ENCODE measurements at places on chromosomes 12 and 14.

- no peak for DNase-seq
Measured at GRCh38 chr14:33504246-33505099, 446.4 kb downstream of the EGLN3 start.

GRCh38 chr12:101832030-101832429 is 1.3 kb upstream of the GNPTAB start:
- DNase-seq, result no peak

GRCh38 chr12:57175428-57176138 is 28.2 kb upstream of the LRP1-AS start:
- DNase-seq, result peak; percentile 84

DNA sequence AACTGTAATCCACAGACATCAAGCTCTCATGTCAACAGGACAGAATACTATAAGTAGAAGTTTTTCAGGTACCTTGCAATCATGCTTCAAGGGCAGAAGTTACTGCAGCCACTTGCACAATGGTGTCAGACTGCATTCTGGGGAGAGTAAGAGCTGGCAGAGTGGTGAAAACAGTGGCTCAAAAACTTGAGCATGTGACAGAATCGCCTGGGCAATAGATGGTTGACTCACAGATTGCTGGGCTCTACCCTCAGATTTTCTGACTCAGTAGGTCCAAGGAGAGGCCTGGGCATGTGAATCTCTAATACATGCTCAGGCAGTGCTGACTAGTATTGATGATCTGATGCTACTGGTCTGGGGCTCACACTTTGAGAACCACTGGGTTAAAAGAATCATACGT is 187.8 kb downstream of the TBX5 start:
- DNase-seq, result no peak

GRCh38 chr14:101191101-101191720 is 287.7 kb upstream of the RTL1 start:
- DNase-seq, result no peak

GRCh38 chr12:62347922-62348650 is 87.9 kb downstream of the USP15 start:
- DNase-seq, result no peak

DNA sequence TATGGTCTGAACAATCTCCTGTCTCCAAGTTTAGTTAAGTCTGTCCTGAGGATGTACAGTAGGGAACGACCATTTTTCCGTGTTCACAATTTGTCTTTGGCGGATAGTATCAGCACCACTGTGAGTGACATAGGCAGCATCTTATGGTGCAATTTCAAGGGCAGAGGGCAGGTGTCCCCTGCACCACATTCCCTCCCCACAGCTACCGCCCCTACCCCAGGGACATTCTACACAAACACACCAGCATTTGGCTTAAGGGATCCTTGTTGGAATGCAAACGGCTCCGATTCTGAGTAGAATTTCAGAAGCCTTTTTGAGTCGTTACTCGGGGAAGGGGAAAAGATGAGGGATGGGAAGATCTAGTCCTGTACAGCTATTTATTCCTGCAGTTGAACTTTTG is 25.1 kb upstream of the DICER1 start:
- no peak for DNase-seq

DNA sequence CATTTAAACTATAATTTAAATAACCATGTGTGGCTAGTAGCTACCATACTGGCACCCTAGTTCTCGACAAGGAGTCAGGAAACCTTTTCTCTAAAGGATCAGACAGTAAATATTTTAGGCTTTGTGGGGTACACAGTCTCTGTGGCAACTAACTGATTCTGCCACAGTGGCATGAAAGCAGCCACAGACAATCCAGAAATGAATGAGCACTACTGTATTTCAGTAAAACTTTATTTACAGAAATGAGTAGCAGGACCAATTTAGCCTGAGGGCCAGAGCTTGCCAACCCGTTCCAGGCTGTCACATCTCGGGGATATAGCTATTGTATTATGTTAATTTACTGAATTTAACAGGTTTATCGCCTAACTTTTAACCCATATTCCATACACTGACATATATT is 278.7 kb downstream of the ITPR2 start:
- no peak for DNase-seq

- DNase-seq, result no peak
Measured at GRCh38 chr14:75968456-75968855, 13.3 kb downstream of the TGFB3 start.

DNA sequence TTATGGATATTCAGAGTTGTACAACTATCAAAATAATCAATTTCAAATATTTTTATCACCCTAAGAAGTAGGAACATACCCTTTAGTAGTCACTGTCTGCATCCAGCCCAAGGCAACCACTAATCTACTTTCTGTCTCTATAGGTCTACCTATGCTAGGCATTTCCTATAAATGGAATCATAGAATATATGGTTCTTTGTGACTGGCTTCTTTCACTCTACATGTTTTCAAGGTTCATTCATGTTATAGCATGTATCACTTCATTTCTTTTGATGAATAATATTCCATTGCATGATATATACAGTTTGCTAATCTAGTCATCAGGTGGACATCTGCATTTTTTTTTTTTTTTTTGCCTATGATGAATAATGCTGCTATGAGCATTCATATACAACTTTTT is 112.4 kb downstream of the PPP1R12A start:
- DNase-seq, result no peak

DNA sequence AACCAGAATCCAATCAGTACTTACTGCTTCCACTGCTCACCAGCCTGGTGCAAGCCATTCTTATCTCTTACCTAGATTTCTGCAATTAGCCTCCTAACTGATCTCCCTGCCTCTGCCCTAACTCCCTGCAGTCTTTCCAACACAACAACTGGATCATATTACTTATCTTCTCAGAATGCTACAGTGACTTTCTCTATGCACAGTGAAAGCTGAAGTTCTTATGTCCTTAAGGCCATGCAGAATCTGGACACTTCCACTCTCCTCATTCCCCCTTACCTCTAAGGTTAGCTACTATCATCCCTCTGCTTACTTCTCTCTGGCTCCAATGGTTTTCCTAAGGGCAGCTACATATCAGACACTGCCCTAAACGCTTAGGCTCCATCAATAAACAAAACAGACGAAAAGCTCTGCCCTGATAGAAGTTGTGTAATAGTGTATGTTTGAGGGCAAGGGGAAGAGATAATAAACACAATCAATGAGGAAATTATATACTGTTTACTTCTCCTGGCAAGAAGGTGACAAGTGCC is 4.0 kb downstream of the KTN1 start:
- no peak for DNase-seq

DNA sequence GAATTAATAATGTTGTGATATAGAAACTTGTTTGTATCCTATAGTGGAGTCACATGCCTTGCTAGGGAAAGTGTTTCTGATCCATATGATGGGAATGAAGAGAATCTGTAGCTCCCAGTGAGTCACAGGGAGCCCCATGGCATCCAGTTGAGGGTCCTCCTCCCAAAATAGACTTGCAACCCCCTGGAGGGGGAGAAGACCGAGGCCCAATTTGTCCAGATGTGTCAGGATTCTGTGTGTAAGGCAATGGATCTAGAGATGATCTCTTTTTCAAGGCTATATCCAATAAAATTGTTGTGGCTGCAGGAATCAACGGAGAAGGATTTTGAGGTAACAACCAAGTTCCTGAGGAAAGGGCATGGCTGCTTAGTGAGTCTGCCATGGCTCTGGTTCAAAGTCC is 121.8 kb downstream of the BCL11B start:
- DNase-seq, result no peak

DNA sequence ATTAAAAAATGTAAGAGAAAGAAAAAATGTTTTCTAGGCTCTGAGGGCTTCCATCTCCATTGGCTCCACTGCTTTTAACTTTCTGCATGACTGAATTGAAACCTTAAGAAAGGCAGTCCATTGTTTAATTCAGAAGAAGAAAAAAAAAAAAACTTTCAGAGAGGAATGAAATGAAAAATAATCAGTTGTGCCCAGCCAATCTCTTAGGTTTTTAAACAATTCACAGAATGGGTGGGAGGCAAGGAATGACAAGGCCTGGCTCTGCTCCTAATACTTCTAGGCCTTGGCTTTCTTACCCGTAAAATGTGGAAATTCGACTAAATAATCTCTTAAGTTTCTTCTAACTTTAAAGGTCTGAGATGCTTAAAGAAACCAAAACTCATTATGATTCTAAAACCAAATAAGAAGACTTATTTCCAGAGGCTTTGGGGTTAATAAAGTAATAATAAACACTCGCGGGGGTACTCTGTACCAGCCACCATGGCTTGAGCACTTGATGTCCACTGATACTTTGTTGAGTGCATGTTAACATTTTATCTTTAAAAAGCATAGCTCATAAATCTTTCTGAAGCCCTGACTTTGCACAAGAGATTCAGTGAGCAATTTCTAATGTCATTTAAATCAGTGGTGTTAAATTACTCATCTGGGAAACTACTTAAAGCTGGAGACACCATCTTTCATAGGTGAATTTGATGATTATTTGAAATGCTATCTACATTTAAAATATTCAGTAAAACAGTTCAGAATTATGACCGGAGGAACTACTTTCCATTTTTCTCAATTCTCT is 49.6 kb downstream of the STON2 start:
- DNase-seq, result no peak

DNA sequence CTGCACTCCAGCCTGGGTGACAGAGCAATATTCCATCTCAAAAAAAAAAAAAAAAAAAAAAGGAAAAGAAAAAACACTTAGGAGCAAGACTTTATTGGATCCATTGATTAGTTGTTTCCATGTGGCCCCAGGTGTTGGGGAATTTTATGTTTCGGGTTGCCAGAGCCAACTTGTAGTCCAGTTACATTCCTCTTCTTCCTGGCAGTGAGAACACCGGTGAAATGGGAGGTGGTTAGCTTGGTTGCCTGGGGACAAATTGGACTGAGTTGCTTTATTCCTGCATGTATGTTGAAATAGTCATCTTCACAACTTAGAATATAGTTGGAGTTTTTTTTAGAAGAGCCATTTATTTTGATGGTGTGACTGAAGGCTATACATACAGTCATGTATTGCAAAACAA is 12.6 kb downstream of the RCOR1 start:
- no peak for DNase-seq

DNA sequence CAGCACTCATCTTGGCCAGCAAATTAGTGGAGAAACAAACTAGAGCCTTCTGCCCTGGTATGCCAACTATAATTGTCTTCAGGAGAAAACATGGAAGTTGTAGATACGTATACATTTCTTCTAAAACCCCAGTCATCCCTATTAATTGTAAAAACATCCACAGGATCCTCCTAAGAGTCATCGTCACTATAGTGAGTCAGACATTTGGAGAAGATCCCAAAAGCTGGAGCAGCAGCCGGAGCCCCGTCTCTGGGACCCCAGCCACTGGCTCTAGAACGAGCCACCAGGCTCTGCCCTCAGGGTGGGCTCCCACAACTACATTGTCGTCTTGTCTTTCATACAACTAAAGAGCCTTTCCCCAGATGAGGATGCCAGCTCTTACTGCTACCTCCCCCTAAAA is 15.5 kb downstream of the PRKAB1 start:
- DNase-seq, result no peak

DNA sequence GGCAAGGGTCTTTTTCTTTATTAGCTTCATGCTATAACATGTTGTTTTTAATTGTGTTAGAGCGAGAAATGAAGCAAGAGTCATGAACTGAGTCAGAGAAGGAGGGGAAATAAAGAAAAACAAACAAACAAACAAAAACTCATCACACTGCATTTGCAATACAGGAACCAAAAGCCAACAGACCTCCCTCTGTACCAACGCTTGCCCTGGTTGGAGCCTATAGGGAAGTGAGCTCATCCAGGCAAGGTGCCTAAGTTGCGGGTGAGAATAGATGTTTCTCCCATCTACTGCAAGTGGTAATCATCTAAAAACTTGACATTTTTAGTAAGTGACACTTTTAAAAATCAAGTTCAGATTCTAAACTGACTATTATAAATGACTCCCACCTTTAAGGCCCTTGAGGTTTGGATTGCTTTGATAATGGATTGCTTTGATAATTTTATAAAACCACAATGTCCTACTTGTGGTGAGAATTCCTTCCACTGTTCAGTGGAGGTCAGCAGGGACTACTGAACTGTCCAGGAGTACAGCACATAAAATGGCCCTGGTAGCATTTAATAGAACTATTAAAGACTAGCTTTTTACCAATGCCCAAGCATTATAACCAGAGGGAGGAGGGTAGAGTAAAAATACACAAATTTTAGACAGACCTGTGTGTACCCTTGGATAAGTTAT is 31.3 kb downstream of the SLC38A1 start:
- DNase-seq, result no peak

GRCh38 chr12:75542942-75543341 is 31.5 kb upstream of the KRR1 start:
- no peak for DNase-seq

GRCh38 chr14:61733972-61734371 is 28.2 kb upstream of the SNAPC1 start:
- DNase-seq, result no peak

DNA sequence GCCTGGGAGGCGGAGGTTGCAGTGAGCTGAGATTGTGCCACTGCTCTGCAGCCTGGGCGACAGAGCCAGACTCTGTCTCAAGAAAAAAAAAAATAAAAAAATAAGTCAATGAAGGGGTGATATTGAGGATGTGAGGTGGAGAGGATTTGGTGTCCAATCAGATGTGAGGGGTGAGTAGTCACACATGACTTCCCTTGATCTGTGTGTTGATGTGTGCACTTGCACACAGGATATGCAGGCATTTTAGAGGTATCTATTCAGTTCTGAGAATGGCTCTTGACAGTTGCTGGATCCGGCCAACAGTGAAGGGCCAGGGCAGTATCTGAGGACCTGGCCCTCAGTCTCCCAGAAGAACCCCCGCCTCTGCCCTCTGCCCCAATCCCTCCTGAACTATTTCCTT is 7.8 kb upstream of the SP7 start:
- no peak for DNase-seq

- no peak for DNase-seq
Measured at GRCh38 chr12:68480526-68480925, 130.2 kb upstream of the RAP1B start.

DNA sequence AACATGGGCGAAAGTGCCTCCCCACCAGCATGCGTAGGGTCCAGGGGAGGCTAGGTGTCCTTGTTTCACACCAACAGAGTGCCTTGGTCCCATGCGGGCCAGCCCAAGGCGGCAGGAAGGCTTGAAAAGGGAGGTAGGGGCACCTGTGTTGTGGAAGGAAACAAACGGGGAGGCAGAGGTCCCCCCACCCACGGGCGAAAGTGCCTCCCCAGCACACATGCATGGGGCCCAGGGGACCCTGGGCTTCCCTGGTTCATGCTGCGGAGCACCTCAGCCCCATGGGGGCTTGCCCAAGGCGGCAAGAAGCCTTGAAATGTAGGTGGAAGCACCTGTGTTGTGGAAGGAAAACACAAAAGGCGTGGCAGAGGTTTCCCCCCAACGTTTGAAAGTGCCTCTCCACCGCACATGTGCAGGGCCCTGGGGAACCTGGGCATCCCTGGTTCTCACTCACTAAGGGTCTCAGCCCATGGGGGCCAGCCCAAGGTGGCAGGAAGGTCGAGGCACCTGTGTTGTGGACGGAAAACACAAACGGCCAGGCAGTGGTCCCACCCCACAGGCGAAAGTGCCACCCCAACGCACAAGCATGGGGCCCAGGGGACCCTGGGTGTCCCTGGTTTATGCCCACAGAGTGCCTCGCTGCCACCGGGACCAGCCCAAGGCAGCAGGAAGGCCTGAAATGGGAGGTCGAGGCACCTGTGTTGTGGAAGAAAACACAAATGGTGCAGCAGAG is 374.7 kb downstream of the ALG10 start:
- DNase-seq, result no peak

Data from neural crest cell (in vitro differentiated cells).